ENCODE measurements at places on chromosomes 1 and 21. TPM values are rescaled to one million over a fixed set of nuclear protein-coding genes. Genes with fewer than 3 reads are reported as not detected.

DNA sequence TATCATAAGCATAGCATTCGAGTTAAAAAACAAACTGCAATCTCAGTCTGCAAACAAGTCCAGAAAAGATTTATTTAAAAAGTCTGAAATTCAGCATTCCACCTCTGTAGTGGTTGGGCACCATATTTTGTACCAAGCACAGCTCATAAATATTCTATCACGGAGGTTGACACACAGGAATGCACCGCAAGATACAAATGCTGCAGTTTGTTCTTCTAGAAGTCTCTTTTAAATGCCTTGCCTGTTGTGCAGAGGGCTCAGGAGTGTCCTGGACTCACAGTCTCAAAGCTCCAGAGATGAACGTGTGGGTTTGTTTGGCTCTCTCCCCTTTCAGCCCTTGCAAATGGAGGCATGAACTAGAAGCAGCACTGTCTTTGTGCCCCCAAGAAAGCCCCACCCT, 212.4 kb upstream of the USP24 start:
- H3K27me3 ChIP-seq, result peaks cover 36% of the 10 kb centered on the region
- DNase-seq, result no peak

- H3K4me1 ChIP-seq, result no peaks in the 10 kb centered on the region
- no peaks in the 10 kb centered on the region for H3K36me3 ChIP-seq
- H3K27ac ChIP-seq, result no peak within 1 kb of the TSS
- DNase-seq, result no peak
- H3K4me3 ChIP-seq, result no peak within 1 kb of the TSS
- peaks cover 35% of the 10 kb centered on the region for H3K27me3 ChIP-seq
These were observed at the start of gene KANK4 for GRCh38 chr1:62318756-62319544. TSS of gene KANK4 (minus strand) at chr1:62319434. CDS start at chr1:62281564, 37,870 bp downstream.

- peaks cover 58% of the 10 kb centered on the region for H3K4me1 ChIP-seq
- peak within 1 kb of the TSS; percentile 97 for H3K27ac ChIP-seq
- peak within 1 kb of the TSS; percentile 95 for H3K4me3 ChIP-seq
- peak; percentile 56 for DNase-seq
These were observed at the start of gene S100A4 for GRCh38 chr1:153545067-153546055. TSS of gene S100A4 (minus strand) at chr1:153545806. CDS start at chr1:153544794, 1,012 bp downstream.

DNA sequence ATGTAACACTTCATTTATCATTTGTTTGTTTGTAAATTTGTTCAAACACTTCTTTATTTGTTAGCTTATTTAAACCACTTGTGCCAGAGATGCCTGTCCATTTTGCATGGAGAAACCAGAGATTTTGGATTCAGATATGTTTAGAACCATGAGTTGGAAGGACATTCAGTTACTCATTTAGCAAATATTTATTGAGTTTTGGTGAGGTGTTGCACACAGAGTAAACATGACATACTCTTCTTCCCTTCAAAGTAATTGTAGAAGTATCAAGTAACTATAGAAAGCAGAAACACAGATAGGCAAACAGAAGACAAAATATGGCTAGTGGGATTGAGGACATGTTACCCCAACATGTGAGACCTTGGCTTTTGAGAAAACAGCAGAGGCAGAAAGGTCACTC, 136.8 kb upstream of the USP25 start:
- no peak for DNase-seq
- H3K4me1 ChIP-seq, result no peaks in the 10 kb centered on the region
- no peaks in the 10 kb centered on the region for H3K36me3 ChIP-seq
- peaks cover under 1% of the 10 kb centered on the region for H3K27me3 ChIP-seq
- H3K4me3 ChIP-seq, result no peak overlapping the region

DNA sequence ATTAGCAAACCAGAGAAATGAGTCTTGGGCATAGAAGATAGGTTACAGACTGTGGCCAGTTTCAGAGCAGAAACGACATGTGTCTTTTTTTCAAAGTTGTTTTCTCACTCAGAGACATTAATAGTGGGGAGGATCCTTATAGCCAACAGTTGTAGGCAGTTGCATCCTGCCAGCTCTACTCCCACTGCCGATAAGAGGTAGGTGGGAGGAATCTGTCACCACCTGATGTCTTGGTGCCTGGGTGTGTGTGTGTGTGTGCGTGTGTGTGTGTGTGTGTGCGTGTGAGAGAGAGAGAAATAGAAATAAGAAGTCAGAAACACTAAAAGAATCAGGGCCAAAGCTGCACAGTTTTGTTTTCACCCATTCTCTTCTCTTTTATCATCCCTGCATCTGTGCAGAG, 219.5 kb downstream of the ZP4 start:
- H3K4me1 ChIP-seq, result no peaks in the 10 kb centered on the region
- no peaks in the 10 kb centered on the region for H3K36me3 ChIP-seq
- H3K4me3 ChIP-seq, result no peak overlapping the region
- no peak for DNase-seq

DNA sequence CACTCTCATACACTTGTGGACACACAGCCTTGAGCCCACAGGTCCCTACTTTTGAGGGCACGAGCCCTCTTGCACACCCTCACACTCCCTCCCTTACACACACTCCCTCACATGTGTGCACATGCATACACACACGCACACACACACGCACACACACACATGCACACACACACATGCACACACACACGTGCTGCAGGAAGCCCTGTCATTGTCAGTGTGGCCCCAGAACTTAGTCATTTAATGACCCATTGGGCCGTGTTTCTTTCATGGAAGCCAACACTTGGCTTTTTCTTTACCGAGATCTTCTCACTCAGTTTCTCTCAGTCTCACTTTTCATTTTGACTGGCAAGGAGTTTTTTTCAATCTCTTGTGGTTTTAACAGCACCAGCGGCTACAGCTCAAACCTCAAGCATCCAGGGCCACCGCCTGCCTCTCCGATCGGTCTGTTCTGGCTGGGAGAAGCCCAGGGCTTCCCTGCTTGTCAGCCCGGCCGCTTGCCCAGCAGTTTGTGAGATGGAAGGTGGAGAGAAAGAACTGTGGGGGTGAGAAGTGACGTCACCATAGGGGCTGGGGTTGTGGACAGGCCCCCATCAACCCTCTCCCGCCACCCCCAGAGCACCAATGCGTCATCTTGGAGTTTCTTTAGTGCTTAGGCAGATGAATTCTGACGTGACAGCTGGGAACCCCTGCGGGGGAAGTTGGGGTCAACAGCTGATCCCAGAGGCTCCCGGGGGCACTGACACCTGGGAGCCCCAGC, 15.8 kb upstream of the TNFRSF8 start:
- no peak overlapping the region for H3K4me3 ChIP-seq
- no peak overlapping the region for H3K27ac ChIP-seq

DNA sequence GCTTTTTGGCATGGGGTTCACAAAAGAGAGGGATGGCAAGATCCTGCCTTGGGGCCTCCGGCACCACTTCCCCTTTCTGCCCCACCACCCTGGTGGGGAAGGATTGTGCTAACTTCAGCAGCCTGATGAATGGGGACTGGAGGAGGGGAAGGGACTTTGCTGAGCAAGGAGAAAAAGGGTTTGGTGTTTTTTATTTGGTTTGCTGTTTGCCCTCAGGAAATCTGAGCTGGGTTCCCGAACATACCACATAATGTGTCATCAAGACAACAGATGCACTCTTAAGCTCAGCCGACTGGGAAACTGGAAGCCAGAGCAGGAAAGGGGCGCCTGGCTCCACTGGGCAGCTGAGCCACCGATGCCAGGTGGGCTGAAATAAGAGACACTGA, 19.8 kb downstream of the OLFML2B start:
- no peaks in the 10 kb centered on the region for H3K36me3 ChIP-seq
- peaks cover 19% of the 10 kb centered on the region for H3K27me3 ChIP-seq
- H3K4me1 ChIP-seq, result no peaks in the 10 kb centered on the region
- no peak overlapping the region for H3K27ac ChIP-seq
- H3K4me3 ChIP-seq, result no peak overlapping the region
- no peak for DNase-seq

DNA sequence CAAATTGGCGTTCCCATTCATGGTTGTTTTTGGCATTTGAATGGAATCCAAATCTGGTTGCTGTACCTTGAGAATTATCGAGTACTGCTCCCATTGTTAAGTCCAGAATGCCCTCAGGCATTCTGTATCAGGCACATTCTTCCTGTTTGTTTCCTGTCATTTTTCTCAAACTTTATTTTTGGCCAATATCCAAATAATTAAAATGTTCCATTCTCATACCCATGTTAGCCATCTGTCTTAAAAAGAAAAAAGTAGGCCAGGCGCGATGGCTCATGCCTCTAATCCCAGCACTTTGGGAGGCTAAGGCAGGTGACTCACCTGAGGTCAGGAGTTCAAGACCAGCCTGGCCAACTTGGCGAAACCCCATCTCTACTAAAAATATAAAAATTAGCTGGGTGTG, 29.3 kb upstream of the SHISA4 start:
- no peak for DNase-seq
- H3K27ac ChIP-seq, result no peak overlapping the region
- H3K36me3 ChIP-seq, result peaks cover 84% of the 10 kb centered on the region
- no peak overlapping the region for H3K4me3 ChIP-seq
- no peaks in the 10 kb centered on the region for H3K27me3 ChIP-seq
- no peaks in the 10 kb centered on the region for H3K4me1 ChIP-seq

- DNase-seq, result no peak
- no peak overlapping the region for H3K27ac ChIP-seq
- H3K36me3 ChIP-seq, result peaks cover 61% of the 10 kb centered on the region
These were observed 49.5 kb downstream of the NRDC start for GRCh38 chr1:51829058-51829457.

- H3K36me3 ChIP-seq, result no peaks in the 10 kb centered on the region
- no peaks in the 10 kb centered on the region for H3K4me1 ChIP-seq
- DNase-seq, result no peak
- no peak overlapping the region for H3K27ac ChIP-seq
- no peak overlapping the region for H3K4me3 ChIP-seq
- H3K27me3 ChIP-seq, result peaks cover 2% of the 10 kb centered on the region
These were observed 33.1 kb upstream of the SRRM1 start for GRCh38 chr1:24609949-24610517.

DNA sequence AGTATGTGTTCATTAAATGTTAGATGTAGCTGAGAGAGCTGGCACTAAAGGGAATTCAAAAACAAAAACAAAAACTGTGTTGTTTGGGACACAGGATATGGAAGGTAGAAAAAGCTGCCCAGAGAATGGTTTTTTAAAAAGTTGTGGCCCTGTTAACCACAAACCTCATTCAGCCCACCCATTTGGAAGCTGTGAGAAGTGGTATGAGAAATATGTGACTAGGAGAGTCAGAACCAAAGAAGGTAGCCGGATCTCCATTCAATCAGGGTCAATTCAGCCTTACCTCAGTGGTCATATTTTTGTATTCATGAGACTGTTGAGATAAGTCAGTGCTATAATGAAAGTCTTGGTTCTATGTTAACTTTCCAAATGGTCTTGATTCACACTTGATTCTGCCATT, 29.8 kb upstream of the CACYBP start:
- DNase-seq, result no peak
- H3K27ac ChIP-seq, result no peak overlapping the region
- H3K36me3 ChIP-seq, result peaks cover 29% of the 10 kb centered on the region
- H3K27me3 ChIP-seq, result no peaks in the 10 kb centered on the region

DNA sequence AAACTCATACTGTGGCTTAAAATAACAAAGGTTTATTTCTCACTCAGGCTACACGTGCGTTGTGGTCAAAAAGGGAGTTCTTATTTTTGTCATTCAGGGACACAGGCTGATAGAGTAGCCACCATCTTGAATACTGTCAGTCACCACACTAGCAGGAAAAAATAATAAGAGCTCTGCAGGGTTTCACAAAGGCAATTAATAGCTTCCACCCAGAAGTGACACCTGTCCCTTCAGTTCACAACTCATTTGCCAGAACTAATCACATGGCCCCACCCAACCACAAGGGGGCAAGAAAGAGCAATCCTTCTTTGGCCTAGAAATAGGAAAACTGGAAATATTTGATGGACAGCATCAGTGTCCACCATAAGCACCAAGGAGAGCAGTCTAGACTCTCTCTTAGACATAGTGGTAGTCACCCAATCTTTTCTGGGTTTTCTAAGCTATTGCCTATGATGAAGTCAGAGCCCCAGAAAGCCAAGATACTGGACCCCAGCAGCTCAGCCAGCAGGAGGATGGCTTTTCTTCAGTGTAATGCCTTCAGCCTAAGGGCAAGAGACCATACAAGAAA, 8.2 kb downstream of the HAPLN2 start:
- H3K4me1 ChIP-seq, result peaks cover 12% of the 10 kb centered on the region
- peak overlapping the region; percentile 30 for H3K27ac ChIP-seq
- peaks cover 39% of the 10 kb centered on the region for H3K27me3 ChIP-seq
- no peak overlapping the region for H3K4me3 ChIP-seq
- no peaks in the 10 kb centered on the region for H3K36me3 ChIP-seq

DNA sequence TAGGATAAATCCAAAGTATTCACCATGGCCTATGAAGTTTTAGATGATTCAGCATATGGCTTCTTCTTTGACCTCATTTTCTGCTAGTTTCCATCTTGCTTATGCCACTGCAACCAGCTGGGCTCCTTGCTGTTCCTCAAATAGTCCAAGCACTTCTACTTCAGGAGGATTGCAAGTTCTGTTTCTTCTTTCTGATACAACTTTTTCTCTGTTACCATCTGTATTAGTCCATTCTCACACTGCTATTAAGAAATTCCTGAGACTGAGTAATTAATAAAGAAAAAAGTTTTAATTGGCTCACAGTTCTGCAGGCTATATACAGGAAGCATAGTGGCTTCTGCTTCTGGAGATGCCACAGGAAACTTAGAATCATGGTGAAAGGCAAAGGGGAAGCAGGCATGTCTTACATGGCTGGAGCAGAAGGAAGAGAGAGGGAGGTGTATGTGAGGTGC, 20.3 kb downstream of the PTGS2 start:
- DNase-seq, result no peak
- H3K27me3 ChIP-seq, result no peaks in the 10 kb centered on the region
- H3K4me1 ChIP-seq, result no peaks in the 10 kb centered on the region
- no peaks in the 10 kb centered on the region for H3K36me3 ChIP-seq
- no peak overlapping the region for H3K27ac ChIP-seq
- H3K4me3 ChIP-seq, result no peak overlapping the region

DNA sequence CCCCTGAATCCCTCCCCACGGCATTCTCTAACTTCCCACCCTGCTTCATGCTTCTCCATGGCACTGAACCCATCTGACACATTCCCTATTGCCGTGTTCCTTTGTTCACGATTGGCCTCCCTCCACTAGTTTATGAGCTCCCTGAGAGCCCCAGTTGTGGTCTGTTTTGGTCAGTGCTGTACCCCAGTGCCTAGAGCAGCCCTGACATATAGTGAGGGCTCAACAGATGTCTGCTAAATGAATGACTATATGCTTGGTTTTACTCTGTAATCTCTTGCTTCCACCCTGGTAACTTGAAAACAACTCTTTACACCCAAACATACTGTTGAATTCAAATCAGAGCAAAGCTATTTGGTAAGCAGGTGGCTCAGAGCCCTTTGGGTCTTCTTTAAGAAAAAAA, 171.1 kb upstream of the EDN2 start:
- no peak overlapping the region for H3K4me3 ChIP-seq
- H3K4me1 ChIP-seq, result peaks cover 75% of the 10 kb centered on the region
- no peaks in the 10 kb centered on the region for H3K27me3 ChIP-seq
- DNase-seq, result no peak
- H3K27ac ChIP-seq, result no peak overlapping the region

Gene MTARC1
- total RNA-seq, result 2.2 TPM

Gene BCAN
- total RNA-seq, result 0.51 TPM

Gene MTFR1L
- total RNA-seq, result 34.6 TPM

Gene RCAN3
- total RNA-seq, result 23.6 TPM

Gene RSPO1
- total RNA-seq, result not detected

Gene NLRP3
- 0.44 TPM for total RNA-seq

Gene ST6GALNAC3
- total RNA-seq, result 12.6 TPM
